ENCODE measurements at places on chromosomes 2 and 18. TPM values are rescaled to one million over a fixed set of nuclear protein-coding genes. Genes with fewer than 3 reads are reported as not detected.
A peak's percentile ranks its signal among the peaks of the same experiment; 100 is the strongest.

GRCh38 chr2:195656161-195656858, 716 bp upstream of the SLC39A10 start:
- no peak for DNase-seq

- no peak for DNase-seq
Observed at GRCh38 chr2:100981011-100981410, 21.1 kb upstream of the RPL31 start.

The UGT1A5 gene
- total RNA-seq: 0.35 TPM

The CPO gene
- total RNA-seq: not detected

The MXD1 gene
- total RNA-seq: 4.7 TPM

DNA sequence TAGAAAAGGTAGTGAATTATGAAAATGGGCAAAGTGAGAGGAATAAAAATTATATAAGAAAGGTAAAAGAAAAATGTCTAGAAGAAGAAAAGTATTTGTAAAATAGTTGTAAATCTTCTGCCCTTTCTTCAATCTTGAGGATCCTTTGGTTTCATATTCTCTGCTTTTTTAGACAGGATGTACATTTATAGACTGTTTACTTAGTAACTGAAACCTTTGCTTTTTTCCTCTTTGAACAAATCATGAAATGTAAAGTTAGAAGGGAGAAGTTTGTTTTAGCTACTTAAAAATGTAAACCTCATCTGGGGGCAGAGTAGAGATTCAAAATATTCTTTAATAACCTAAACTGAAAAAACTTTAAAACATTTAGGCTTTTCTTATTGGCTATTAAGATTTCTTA, 150.4 kb upstream of the ITGA4 start:
- DNase-seq: no peak

DNA sequence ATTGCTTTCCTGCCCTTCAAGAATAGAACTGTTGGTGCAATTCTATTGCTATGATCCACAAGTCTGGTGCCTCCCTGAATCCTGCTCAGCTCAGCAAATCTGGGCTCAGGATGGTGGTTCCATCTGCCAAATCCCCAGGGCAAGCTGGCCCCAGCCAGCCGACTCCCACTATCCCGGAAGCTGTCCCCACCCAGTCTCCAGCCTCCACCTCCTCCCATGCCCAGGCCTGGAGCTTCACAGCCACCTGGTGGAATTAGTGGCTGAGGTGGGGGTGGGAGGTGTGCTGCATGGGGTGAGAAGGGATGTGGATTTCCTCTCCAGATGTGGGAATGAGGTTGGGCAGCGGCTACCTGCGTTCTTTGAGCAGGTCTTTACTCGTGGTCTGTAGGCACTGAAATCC, 119.3 kb upstream of the SMAD2 start:
- no peak for DNase-seq

DNA sequence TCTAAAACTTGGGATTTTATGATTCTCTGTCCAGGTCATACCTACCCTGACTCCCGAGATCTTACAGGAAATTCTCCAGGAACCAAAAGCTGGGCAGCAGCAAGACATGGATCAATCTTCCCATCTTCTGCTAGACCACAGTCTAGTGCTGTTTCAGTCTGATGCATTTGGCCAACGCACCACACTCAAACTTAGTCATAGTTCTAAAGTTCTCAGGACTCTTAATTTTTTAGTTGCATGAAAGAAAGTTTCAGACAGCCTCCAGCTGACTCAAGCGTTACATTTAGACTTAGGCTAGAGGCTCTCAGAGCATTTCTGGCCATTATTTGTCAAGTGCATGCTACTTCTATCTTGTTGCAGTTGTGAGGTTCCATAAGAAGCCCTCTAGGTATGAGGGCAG, 230.1 kb upstream of the CCDC150 start:
- DNase-seq: no peak

The CD28 gene
- total RNA-seq: not detected

The PAX3 gene
- total RNA-seq: not detected

DNA sequence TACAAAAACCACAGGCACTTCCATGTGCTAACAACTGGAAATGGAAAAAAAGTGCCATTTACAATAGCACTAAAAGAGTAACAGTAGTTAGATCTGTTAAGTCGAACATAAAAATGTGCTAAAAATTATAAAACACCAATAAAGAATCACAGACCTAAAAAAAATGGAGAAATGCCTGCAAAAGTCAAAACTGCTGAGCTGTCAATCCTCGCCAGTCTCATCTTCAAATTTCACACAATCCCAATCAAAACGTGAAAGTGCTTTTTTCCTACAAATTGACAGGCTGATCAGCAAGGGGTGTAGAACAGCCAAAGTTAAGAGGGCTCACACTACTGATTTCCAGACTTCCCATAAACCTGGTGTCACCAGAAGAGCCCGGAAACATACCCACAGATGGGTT, 53.2 kb downstream of the ANO7 start:
- DNase-seq: no peak

- no peak for DNase-seq
Observed at GRCh38 chr2:45278365-45279078, 269.3 kb upstream of the SIX2 start.

The TMEFF2 gene
- total RNA-seq: not detected

GRCh38 chr2:3450385-3451010, 68.8 kb downstream of the ADI1 start:
- DNase-seq: no peak

The RMC1 gene
- 39.9 TPM for total RNA-seq

The CDH19 gene
- total RNA-seq: not detected

GRCh38 chr2:79966369-79966768, 338.2 kb downstream of the LRRTM1 start:
- DNase-seq: no peak

DNA sequence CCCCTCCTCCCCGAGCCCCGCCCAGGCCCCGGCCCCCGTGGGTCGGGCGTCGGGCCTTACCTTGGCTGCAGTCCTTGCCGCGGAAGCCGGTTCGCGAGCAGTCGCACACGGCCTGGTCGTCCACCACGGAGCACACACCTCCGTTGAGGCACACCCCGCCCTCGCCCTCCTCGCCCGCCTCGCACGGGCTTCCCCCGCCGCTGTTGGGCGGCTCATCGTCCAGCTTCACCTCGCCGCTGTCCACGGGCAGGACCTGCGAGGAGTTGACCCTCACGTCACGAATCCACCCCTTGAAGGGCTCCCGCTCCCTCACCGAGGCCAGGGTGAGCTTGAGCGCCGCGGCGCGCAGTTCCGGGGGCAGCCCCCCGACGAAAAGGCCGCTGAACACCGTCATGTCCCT, 4.5 kb downstream of the NRXN1 start:
- no peak for DNase-seq

The SPATA3 gene
- total RNA-seq: not detected

The CCDC148 gene
- 16.0 TPM for total RNA-seq

DNA sequence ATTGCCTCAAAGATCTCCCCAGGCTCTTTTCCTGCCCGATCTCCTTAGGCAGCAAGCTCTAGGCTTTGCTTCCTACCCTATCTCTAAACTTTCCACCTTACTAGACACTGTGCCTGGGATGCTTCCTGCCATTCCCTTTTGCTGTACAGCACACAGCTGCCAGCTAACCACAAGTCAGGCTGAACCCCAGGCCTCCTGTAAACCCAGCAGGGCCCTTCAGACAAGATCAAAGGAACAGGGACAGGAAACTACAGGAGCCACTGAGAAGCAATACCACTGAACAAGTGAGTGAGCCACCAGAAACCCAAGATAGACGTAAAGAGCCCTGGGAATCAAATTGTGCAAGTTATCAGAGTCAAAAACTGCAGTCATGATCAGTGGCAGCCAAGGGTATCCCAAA, 180.7 kb downstream of the SUCLG1 start:
- no peak for DNase-seq

DNA sequence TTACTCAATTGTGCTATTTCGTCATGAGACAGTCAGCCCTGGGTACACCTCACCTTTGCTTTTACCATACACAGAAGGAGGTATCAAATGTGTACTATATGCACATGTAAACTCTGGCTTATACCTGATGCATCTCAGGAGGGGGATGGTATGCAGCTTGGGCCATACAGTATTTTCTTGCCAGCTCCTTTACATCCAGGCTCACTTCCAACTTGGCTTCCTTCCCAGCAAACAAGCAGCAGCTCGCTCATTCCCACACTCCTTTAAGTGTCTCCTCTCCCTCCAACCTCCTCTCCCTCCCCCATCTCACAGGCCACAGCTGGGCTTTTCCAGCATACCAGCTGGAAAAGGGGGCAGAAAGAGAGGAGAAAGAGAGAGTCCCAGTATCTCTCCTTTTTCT, 9.6 kb downstream of the MARCHF4 start:
- no peak for DNase-seq

DNA sequence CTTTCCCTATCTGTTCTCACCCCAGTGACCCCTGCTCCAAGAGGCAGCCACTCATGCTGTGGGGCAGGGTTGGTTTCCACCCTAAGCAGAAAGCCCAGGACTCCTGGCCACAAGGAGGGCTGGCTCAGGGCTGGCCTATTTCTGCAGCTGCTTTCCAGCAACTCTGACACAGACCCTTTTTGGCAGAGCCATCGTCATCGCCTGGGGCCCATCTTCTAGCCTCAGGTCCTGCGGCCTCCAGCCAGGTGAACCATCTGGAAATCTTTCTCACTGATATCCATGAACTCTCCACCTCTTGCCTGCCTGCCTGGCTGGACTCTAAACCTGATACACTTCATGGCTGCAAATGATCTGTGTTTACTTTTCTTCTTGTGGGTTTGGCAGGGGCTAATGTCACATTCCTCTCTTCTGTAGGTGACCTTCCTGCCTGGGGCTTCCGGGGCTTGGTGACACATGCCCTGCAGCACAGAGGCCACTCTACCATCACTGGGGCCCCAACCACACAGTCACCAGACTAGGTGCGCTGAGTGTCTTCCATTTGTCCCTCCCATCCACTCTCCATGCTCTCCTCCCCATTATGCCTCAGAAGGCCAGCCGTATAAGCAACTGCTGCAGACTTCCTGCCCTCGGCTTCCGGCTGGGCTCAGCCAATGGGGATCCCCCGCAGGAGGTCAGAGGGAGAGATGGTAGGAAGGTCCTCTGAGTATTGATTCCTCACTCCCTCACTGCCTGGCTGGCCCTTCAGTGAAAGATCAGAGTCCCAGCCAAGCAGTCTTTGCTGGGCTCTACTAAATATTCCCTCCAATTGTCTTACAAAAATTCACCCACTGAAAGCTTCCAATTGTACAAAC, 9.7 kb upstream of the COPS8 start:
- DNase-seq: peak; percentile 13

DNA sequence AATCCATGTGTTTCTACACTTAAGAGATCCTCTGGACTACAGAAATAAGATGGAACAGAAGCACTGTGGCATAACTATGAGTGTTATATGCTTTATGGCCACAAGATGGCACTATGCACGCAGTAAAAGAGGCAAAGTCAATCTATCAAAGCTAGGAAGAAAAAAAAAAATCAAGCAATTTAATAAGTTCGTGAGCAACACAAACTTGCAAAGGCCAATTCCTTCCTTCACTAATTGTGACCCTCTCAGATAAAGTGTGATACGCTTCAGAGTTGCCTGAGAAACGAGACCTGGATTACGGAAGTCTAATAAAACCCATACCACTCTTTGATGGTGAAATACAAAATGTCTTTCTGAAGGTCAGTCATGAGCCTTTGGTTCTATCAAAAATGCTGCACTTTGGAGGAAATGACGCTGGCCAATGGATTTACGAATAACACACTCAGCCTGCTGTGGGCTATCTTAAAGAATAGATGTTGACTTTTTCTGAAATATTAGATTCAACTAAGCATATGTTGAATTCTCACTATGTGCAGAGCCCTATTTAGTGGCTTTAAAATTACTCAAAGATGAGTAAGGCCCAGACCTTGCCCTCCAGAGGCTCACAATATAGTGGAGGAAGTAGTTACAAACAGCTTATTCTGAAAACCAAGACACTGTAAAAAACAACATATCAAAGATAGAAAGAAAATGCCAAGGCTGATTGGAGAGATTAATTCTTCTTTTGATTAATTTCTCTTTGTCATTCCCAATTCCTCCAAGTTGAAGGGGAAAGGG, 35.5 kb upstream of the TTR start:
- DNase-seq: peak; percentile 76

GRCh38 chr18:59921384-59921891, 21.6 kb downstream of the PMAIP1 start:
- DNase-seq: peak; percentile 71

GRCh38 chr18:13726972-13727331, 479 bp downstream of the RNMT start:
- DNase-seq: peak; percentile 32

- DNase-seq: no peak
Observed at GRCh38 chr2:206410714-206411113, 32.6 kb upstream of the ADAM23 start.

GRCh38 chr2:241213041-241213440, 24.6 kb downstream of the ANO7 start:
- DNase-seq: no peak

The ALPP gene
- not detected for total RNA-seq

- DNase-seq: peak; percentile 33
Observed at GRCh38 chr2:230347659-230348305, 20.8 kb downstream of the SP140L start.

DNA sequence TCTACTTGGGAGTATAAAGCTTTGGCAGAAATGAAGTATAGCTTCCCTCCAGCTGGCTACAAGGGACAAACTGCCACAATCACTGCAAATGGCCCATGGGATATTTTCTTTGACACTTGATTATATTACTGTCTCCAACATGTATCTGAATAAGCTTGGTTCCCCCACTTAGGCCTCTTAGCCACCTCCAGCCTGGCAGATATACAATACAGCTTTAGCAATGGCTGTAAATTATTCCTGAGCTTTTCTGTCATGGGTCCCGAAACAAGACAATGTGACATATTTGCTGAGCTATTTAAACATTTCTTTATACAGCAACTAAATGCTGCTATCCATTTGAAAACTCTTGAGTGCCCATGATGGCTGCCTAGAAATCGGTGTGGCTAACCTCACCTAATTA, 406.2 kb downstream of the SUCLG1 start:
- DNase-seq: no peak

The LYPD1 gene
- 9.6 TPM for total RNA-seq

GRCh38 chr18:10842371-10842770, 307.0 kb downstream of the PIEZO2 start:
- no peak for DNase-seq

DNA sequence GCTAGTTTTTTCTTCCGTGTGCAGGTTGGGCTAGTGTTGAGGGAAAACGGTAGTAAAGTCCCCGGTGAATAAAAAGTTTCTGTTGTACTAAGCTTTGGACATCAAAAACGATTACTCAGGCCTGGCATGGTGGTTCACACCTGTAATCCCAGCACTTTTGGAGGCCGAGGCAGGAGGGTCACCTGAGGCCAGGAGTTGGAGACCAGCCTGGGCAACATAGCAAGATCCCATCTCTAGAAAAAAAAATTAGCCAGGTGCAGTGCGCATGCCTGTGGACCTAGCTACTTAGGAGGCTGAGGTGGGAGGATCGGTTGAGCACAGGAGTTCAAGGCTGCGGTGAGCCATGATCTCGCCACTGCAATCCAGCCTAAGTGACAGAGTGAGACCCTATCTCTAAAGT, 98.1 kb downstream of the ALPK2 start:
- no peak for DNase-seq

The CD226 gene
- 0.25 TPM for total RNA-seq

- no peak for DNase-seq
Observed at GRCh38 chr2:3709225-3709624, 5.8 kb downstream of the DCDC2C start.

All from renal cortical epithelial cell (primary cell).